ENCODE measurements at places on chromosomes 11 and 22.

DNA sequence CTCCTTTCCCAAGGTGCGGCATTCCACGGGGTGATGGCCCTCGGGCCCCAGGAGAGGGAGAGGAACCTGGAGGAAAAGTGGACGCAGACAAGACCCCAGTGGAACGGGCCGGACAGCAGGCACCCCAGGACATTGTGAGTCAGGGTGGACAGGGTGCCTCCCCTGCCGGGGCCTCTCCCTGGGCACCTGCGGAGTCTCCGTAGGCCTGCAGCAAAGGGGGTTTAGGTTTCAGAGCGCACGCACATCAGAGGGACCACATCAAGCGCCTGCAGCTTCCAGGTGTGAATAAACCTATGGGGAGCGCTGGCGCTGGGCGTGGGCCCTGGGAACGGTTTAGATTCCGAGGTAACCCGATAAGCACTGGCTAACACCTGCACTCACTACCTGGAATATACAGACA, 22.7 kb upstream of the FGF19 start:
- no peak for DNase-seq

- DNase-seq: peak; percentile 66
Measured at GRCh38 chr11:23078289-23078971, 218.2 kb upstream of the CCDC179 start.

- no peak for DNase-seq
Measured at GRCh38 chr11:1923201-1923956, 3.9 kb downstream of the TNNT3 start.

- no peak for DNase-seq
Measured at GRCh38 chr22:46010207-46010867, 33.4 kb upstream of the WNT7B start.

DNA sequence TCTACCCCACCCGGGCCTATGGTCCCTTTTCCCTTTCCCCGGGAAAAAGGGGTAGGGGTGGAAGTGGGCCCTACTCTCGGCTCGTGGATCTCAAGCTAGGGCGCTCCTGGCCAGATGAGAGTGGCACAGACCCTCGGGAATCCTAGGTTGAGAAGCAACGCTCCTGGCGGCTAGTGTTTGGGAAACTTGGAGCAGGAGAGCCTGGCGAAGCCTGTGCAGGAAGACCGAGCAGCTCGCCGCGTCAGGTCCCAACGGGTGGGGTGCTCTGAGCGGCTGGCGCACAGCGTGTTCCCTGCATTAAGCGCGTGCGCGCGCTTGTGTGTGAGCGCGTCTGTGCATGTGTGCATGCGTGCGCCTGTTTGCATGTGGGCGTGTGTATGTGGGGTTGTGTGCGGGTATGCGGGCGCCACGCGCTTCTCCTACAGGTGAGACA, 7.1 kb upstream of the FLI1 start:
- DNase-seq: peak; percentile 66

- DNase-seq: peak; percentile 98
Measured at GRCh38 chr22:37431801-37432707, 4.8 kb upstream of the ELFN2 start.

DNA sequence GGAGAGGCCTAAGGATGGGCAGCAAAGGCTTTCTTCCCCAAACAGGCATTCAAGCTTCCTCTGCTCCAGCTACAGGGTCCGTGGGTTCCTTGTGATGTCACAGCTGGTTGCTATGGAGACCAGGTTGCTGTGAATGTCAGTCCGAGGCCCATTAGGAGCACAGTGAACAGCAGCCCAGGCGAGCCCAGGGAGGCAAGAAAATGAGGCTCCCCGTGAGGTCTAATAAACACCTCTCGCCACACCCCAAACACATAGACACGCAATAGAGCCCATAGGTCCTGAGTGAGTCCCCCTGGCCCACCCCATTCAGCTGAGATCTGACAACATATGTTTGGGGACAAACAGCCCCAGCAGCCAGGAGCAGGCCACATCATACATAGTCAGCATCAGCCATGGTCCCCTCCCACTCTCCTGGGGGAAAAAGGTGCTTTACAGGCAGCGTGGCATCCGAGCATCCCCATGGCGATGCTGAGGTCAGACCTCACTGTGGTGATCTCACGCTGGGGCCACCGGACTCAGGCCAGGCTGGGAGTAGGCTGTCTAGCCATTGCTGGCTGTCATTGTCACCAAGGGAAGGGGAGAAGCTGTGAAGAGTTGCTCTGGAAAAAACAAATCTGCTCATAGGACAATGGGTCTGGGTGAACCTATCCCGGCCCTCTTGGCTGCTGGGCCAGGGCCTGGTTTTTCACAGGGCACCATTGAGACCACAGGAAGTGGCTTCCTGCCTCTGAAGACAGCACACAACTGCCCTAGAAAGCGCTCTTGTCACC, 23.1 kb upstream of the TP53I11 start:
- DNase-seq: no peak

Measured in choroid plexus epithelial cell (primary cell).